ENCODE measurements at places on chromosomes 5 and 9.

DNA sequence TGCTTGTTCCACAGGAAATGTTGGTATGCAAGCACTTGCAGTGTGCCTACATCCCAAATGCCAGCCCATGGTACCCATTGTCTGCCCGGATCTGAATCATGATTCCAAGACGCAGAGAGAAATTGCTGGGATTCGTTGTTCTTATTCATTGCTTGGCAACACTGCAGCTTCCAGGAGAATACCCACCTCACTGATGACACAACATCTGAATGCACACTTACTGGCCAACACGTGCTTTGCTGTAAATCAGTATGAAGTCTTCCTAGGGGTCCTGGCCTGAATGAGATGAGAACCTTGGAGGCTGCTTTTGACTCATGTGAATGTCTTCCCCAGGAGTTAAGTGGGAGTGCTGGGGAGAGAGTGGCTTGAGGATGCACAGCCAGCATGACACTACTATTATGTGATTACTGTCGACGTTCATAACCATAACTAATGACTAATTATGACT lies 11.6 kb downstream of the SRD5A1 start:
- no peak for DNase-seq

- DNase-seq, result no peak
These were observed 15.1 kb upstream of the ISOC1 start for GRCh38 chr5:129079496-129079895.

GRCh38 chr5:160054047-160054446 lies 45.1 kb downstream of the TTC1 start:
- DNase-seq, result no peak

DNA sequence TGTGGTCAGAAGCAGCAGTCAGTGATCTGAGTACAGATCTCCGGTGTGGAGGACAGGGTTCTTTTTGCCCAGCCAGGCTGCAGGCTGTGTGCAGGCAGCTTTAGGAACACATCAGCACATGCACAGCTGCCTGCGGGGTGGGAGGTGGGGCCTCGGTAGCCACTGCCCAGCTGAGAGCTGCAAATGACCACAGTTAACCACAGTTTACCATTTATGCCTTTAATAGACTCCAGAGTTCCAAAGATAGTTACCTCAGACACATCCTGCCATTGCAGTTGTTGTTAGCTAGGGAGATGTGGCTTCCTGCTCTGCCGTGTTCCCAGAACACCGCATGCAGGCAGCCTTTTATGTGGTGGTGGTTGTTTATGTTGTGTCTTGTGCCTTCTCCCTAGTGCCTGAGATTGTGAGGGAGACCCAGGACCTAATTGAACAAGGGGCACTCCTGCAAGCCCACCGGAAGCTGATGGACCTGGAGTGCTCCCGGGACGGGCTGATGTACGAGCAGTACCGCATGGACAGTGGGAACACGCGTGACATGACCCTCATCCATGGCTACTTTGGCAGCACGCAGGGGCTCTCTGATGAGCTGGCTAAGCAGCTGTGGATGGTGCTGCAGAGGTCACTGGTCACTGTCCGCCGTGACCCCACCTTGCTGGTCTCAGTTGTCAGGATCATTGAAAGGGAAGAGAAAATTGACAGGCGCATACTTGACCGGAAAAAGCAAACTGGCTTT lies 10.2 kb downstream of the EXOC3 start:
- no peak for DNase-seq

DNA sequence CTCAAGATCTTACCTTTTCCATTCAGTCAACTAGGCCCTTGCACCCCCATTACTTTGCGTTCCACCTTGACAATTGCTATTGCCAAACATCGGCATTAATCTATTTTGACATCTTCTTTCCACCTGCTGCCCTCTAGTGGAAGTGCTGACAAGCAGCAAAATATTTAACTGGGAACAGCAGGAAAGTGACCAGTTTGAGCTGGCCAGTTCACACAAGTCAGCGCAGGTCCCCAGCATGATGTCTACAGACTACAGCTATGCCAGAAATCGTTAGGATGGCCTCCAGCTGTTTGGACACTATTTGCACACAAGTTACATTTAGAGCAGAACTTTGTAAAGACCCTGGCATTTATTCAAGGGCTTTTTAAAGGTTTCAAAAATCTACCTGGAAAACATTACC lies 160.1 kb downstream of the GHR start:
- DNase-seq, result no peak
